Osteoblast (primary cell): ENCODE measurements at places on chromosomes 5 and 9. TPM values are rescaled to one million over a fixed set of nuclear protein-coding genes. Genes with fewer than 3 reads are reported as not detected.
A peak's percentile ranks its signal among the peaks of the same experiment; 100 is the strongest.

The AJM1 gene
- 0.88 and 1.1 TPM in 2 replicates for total RNA-seq

The TAF11L4 gene
- not detected in 2 replicates for total RNA-seq

The TRAF1 gene
- 0.88 and 1.8 TPM in 2 replicates for total RNA-seq

The HSPA4 gene
- 125 and 135 TPM in 2 replicates for total RNA-seq

The STC2 gene
- 431 and 558 TPM in 2 replicates for total RNA-seq

The FCHO2 gene
- total RNA-seq, result 29.2 and 31.5 TPM in 2 replicates

The CCL19 gene
- total RNA-seq, result not detected in 2 replicates

The MELK gene
- total RNA-seq, result 8.3 and 9.4 TPM in 2 replicates

- no peak for DNase-seq
These were observed 195.1 kb upstream of the CTNND2 start for GRCh38 chr5:12099296-12099695.

GRCh38 chr5:169127431-169127830 lies 173.5 kb downstream of the SLIT3 start:
- DNase-seq, result no peak

GRCh38 chr5:140821375-140822280 lies at the start of gene PCDHA5:
PCDHA5 (plus strand) TSS chr5:140821613.
- DNase-seq, result no peak

- DNase-seq, result peak; percentile 13
These were observed 108.6 kb upstream of the CDKN2B start for GRCh38 chr9:22117511-22118384.

GRCh38 chr9:69532396-69532795 lies 139.8 kb downstream of the APBA1 start:
- DNase-seq, result no peak

DNA sequence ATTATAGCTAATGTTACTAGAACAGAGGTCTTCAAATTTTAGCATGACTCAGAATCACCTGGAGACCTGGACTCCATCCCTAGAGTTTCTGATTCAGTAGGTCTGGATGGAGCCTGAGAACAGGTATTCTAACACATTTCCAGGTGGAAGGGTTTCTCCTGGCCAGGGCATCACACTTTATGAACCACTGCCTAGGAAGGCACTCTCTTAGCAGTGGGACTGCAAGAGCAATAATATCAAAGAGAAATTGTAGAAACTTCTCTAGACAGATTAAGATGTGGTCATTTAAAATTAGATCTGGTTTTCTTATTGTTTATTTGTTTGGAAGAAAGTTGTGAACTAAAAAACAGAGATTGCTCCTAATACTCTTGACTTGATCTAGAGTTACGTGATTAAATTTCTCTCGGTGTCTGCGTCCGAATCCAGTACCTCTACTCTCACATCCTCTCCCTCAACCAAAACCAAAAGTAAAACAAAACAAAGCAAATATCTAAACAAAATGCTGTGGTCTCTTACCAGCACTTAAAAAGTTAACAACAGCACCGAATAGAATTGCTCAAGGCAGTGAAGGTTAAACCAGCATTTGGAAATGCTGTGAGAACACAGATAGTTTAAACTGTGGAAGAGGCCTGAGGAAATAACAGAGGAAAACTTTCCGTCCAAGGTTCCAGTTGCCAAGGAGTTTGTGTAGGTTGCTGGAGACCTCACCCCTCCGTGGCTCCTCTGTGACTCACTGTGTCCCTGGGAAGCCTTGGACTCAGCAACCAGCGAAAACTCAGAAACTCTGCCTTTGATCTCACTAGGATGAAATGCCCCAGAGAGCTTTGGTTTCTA lies 193.4 kb downstream of the ARRDC3 start:
- no peak for DNase-seq

GRCh38 chr9:8863069-8863468 lies 1063.5 kb upstream of the DMAC1 start:
- no peak for DNase-seq

GRCh38 chr5:112689155-112689909 lies 48.4 kb upstream of the APC start:
- DNase-seq, result no peak

- no peak for DNase-seq
These were observed 59.2 kb downstream of the ICE1 start for GRCh38 chr5:5481633-5482032.

GRCh38 chr5:68369457-68370125 lies 154.0 kb downstream of the PIK3R1 start:
- DNase-seq, result no peak

- DNase-seq, result no peak
These were observed 28.9 kb upstream of the SERINC5 start for GRCh38 chr5:80284720-80285119.

DNA sequence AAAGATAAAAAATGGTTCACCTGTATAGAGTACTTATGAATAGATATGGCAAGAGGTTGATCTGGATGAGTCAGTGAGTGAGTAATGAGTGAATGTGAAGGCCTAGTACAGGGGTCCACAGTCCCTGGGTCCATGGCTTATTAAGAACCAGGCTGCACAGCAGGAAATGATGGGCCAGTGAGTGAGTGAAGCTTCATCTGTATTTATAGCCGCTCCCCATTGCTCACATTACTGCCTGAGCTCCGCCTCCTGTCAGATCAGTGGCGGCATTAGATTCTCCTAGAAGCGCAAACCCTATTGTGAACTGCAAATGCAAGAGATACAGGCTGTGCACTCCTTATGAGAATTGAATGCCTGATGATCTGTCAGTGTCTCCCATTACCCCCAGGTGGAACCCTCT lies 307.7 kb upstream of the ZNF608 start:
- no peak for DNase-seq

- peak; percentile 35 for DNase-seq
These were observed 137.5 kb downstream of the ARHGEF28 start for GRCh38 chr5:73763300-73764032.

GRCh38 chr5:16507716-16508115 lies 42.1 kb upstream of the ZNF622 start:
- DNase-seq, result no peak

GRCh38 chr9:86333651-86334050 lies 20.6 kb downstream of the TUT7 start:
- no peak for DNase-seq

DNA sequence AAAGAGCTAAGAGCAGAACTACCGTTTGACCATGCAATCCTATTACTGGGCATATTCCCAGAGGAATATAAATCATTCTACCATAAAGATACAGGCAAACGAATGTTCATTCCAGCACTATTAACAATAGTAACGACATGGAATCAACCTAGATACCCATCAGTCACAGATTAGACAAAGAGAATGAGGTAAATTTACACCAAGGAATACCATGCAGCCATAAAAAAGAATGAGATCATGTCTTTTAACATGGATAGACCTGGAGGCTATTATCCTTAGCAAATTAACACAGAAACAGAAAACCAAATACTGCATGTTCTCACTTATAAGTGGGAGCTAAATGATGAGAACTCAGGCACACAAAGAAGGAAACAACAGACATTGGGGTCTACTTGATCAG lies 641.9 kb downstream of the PDE4D start:
- DNase-seq, result no peak

DNA sequence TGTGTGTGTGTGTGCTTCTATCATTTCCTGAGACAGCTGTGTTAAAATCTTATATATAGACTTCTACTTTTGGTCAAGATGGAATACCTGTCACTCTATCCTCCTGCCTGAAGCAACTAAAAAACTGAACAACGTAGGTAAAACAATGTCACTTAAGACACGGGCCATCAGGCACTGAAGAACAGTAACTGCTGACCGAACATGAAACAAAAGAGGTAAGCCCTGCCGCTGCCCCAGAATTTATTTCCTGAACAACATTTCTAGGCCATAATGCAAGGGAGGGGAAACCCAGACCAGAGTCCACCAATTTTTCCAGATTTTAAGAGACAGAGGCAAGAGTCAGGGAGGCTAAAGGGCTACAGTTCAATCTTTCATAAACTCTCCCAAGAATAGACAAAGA lies 156.0 kb downstream of the CDC42SE2 start:
- DNase-seq, result no peak

DNA sequence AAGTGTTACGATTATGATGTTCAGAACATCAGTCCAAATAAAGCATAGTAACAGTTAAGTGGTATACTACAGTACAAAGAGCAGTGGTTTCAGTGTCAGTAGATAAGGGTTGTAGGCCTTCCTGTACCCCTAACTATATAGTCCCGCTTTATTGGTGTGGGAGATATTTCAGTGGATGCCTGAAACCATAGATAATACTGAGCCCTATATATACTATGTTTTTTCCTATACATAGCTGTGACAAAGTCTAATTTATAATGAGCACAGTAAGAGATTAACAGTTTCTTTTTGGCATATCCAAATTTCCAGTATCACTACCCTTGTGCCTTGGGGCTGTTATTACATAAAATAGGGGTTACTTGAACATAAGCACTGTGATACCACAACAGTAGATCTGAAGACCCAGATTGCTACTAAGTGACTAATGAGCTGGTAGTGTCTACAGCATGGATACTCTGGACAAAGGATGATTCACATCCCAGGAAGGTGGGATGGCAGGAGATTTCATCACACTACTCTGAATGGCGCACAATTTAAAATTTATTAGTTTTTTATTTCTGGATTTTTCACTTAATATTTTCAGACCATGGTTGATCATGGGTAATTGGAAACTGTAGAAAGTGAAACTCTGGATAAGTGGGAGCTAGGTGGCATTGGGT lies 119.3 kb downstream of the RPS23 start:
- DNase-seq, result no peak

DNA sequence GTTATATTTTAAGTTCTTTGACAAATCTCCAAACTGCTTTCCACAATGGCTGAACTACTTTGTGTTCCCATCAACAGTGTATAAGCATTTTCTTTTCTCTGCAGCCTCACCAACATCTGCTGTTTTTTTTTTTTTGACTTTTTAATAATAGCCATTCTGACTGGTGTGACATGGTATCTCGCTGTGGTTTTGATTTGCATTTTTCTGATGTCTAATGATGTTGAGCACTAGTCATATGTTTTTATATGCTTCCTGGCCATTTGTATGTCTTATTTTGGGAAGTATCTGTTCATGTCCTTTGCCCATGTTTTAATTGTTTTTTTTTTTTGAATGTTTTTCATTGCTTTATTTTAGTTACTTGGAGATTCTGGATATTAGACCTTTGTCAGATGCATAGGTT lies 196.6 kb downstream of the PLK2 start:
- no peak for DNase-seq

- no peak for DNase-seq
These were observed 944.0 kb downstream of the MAT2B start for GRCh38 chr5:164449460-164449859.

DNA sequence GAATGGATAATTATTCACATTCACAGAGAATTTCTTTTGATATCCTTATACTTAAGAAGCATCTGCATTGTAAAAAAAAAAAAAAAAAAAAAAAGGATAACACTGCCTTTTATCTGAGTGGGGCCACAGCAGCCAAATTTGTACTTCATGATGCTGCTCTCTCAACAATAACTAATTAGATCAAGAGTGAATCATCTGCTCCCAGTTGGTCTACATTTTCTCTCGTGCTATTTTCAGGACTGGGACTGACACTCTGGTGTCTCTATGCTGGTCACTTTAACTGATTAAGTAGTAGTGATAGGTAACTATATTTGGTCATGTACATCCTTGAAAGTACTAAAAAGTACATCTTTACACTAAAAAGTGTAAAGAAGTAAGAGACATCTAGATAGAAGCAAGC lies 90.1 kb downstream of the RFX3 start:
- DNase-seq, result no peak

DNA sequence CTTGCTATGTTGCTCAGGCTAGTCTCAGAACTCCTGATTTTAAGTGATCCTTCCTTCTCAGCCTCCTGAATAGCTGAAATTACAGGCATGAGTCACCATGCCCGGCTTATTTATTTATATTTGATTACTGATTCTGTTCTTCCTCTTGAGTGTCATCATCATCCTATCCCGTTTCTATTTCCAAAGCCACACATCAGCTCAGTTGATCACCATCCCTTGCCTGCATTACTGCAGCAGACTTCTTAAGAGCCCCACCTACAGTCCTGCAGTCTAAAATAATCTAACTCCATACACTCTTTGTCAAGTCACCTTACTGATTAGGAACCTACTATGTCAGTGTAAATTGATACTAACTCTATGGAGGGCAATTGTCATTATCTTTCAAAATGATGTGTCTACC lies 138.9 kb upstream of the RAI14 start:
- DNase-seq, result peak; percentile 61

DNA sequence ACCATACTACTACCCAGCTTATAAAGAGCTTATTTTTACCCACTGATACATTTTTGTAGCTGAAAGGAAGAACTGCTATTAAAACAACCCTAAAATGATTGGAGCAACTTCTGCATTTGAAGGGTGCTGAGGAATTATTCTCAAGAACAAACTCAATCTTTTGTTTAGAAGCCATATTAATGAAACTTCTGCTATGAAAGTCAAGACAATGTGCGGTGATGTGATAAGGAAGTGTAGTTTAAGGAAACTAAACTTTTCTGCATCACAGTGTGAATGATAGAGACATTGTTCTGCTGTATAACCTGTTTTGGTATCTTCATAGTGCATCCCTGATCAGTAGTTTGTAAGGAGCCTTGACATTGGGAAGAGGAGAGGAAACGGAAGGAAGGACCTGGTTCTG lies 408.5 kb downstream of the TMEM38B start:
- DNase-seq, result no peak

GRCh38 chr5:126464016-126464415 lies 40.8 kb downstream of the GRAMD2B start:
- no peak for DNase-seq

- peak; percentile 90 for DNase-seq
These were observed 158.0 kb upstream of the LHFPL2 start for GRCh38 chr5:78806544-78806943.

DNA sequence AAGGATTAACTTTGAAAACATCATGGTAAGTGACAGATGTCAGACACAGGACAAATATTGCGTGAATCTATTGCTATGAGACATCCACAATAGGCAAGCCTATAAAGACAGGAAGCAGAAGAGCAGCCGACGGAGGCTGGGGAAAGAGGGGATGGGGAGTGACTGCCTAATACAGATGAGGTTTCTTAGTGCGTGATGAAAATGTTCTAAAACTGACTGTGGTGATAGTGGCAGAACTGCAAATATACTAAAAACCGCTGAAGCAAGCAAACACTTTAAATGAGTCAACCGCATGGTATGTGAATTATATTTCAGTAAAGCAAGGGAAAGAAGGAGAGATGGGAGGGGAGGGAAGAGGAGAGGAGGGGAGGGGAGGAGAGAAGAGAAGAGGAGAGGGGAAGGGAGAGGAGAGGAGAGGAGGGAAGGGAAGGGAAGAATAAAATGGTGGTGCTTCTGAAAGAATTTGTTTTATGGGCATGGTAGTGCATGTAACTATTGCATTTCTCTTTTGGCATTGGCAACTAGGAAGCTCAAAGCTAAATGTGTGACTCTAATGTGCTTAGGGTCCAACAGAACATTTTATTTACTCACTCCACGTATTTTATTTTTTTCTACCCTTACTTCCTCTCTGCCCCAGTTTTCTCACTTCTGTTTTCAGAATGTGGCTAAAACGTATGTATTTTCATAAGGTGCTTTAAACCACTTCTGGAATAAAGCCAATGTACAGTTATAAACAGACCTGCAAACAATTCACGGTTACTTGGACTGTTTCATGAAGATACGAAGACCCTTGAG lies 21.3 kb downstream of the AKNA start:
- DNase-seq, result peak; percentile 96
